ENCODE measurements at places on chromosomes 2 and 18.

DNA sequence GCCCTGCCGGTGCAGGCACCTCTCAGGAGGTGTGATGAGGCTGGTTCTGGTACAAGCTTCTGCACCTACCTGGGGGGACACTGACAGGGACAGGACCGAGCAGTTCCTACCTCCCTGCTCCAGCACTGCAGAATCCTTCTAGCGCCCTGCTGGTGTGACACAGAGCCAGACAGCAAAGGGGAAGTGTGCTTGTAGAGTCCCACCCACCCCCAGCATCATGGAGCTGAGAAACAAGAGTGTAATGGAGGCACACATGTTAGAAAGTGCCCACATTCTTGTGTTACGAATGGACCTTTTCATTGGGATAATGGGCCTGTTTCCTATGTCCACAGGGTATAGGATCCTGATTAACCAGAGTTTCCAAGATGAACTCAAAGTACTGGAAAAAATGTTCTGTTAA is 38.3 kb downstream of the OXER1 start:
- no peak for DNase-seq

- no peak for DNase-seq
Observed at GRCh38 chr2:239462671-239463506, 62.1 kb upstream of the HDAC4 start.

GRCh38 chr2:33433279-33434235 is 42.9 kb upstream of the RASGRP3 start:
- DNase-seq = peak; percentile 71

- DNase-seq = peak; percentile 66
Observed at GRCh38 chr2:47008381-47009252, 93.0 kb upstream of the MCFD2 start.

- DNase-seq = no peak
Observed at GRCh38 chr18:26425148-26425531, 123.2 kb downstream of the KCTD1 start.

GRCh38 chr2:218570850-218571249 is 2.2 kb downstream of the CNOT9 start:
- peak; percentile 41 for DNase-seq

DNA sequence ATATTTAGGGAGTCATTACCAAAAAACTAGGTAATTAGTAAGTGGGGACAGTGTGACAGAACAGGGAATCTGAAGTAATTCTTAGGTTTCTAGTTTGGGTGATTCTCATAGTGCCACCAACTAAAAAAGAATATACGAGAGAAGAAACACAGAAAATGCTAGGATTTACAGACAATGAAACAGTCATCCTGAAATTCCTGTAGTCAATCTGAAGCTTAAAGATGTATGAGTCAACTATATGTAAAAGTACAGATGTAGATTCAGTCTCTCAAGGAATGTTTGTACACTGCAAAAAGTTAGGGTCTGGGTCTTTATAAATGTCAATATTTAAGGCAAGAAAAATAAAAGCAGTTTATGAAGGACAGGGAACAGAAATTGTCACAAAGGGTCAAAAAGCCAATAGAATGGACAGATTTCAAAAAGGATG is 107.0 kb downstream of the STRN start:
- DNase-seq = no peak

GRCh38 chr2:19762959-19763605 is 138.7 kb downstream of the TTC32 start:
- no peak for DNase-seq

- no peak for DNase-seq
Observed at GRCh38 chr2:234083572-234084348, 33.3 kb downstream of the SPP2 start.

Measured in fibroblast of the aortic adventitia (primary cell).